MCF 10A (cell line): ENCODE measurements at places on chromosomes 2 and 18.

DNA sequence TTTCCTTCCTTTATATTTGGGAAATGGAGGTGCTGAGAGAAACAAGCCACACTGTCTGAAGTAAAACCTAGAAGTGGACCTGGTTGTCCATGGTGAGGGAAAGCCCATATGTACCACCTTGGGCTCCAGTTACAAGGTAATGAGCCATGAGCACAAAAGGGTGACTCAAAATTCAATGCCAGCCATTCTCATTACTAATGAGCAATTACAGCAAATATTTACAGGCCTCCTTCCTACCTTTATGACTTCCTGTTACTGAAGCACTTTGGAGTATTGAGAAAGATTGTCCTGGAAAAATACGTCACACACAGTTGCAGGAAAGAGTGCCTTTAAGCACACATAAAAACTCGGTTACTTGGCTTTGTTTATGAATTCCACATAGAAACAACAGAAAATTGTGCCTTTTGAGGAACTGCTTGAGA, 9.1 kb downstream of the EPAS1 start:
- peak; percentile 83 for DNase-seq

- DNase-seq = no peak
Observed at GRCh38 chr18:75474332-75474731, 46.8 kb upstream of the SMIM21 start.

DNA sequence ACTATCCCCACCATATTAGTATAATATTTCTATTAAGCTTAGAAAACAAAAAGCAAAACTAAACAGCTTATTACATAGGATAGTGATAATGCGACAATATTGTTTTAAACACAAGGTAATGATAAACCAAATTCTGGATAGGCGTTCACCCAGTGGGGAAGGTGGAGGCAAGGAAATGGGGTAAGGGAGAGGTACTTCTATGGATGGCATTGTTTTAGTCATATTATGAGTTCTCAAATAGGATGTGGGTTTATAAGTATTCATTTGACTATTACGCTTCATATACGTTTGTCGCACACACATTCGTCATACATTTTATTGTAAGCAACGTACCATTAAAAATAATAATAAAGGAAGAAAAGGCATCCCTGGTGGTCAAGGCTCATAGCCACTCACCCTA, 88.8 kb upstream of the DNMT3A start:
- DNase-seq = no peak

- DNase-seq = no peak
Observed at GRCh38 chr2:112024896-112025491, 30.1 kb upstream of the TMEM87B start.
